Activated T-helper 9 cell treated with anti-CD3 and anti-CD28 coated beads, Interleukin-2, amount 50 U/mL, for 16 hours (primary cell): ENCODE measurements at places on chromosomes 13 and 19.

DNA sequence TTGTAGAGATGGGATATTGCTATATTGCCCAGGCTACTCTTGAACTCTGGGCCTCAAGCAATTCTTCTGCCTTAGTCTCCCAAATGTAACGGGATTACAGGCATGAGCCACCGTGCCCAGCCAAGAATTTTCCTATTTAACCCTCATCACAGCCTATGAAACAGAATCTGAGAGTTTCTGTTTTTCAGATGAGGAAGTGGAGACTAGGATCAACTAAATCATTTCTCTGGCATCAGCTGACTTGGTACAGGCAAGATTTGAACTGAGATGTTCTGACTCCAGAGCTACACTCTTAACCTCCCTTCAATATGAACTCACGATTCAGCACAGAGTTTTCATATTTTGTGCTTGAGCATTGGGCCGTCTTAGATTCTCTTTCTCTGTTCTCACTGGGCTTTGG, 8.1 kb downstream of the ZNF460 start:
- no peak for DNase-seq

DNA sequence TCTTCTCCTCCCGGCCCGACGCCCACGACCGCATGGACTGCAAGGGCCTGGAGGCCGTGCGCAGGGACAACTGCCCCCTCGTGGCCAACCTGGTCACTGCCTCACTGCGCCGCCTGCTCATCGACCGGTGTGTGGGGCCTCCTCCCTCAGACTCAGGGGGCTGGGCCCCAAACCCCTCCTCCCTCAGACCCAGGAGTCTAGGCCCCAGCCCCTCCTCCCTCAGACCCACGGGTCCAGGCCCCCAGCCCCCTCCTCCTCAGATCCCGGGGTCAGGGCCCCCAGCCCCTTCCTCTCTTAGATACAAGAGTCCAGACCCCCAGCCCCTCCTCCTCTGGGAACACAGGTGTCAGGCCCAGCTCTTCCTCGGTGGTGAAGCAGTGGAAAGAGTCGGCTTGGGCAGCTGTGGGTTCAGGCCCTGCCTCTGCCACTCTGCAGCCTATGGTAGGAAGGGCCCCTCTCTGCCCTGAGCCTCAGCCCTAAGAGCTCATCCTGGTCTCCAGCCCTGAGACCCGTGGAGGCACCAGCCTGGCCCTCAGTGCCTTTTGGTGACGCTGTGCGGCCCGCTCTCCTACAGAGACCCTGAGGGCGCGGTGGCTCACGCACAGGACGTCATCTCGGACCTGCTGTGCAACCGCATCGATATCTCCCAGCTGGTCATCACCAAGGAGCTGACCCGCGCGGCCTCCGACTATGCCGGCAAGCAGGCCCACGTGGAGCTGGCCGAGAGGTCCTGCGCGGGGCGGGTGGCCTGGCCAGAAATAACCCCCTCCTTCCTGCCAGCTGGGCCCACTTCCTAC, 3.7 kb upstream of the SPIB start:
- DNase-seq = peak; percentile 68

DNA sequence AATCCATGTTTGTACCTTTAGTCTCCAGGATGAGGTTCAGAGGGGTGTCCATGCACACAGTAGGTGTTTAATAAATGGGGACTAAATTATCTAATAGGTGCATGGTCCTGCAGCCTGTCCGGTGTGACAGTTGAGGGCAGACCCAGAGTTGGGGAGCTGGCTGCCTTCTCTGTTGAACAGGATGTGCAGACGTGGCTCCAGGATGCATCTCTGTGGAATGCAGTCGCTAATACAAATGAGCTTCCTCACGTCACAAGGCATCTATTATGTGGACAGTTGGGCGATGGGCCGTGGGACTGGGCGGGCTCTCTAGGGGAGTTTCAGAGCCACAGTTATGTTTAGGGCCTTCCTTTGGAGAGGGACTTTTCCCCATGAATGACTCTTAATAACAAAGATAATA, 71.0 kb downstream of the SIPA1L3 start:
- no peak for DNase-seq

- DNase-seq = no peak
These were observed 128.4 kb downstream of the CDK8 start for GRCh38 chr13:26382366-26382765.

DNA sequence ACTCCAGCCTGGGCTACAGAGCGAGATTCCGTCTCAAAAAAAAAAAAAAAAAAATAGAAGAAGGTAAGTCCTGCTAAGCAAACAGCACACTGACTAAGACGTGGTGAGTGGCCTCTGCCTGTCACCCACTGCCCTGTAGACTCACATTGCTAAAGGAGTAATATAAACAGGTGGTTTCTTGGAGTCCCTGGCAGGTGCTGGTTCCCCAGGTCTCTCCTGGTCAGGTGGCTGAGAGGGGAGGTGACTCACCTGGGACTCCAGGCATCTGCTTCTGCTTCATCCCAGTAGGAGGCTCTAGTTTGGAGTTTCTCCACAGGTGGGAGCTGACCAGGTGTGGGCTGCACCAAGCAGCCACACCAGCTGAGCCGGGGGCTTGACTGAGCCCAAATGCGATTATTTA, at the start of gene OR10H1:
OR10H1 (minus strand) TSS at position 359 of the 400 bp plus-strand sequence. CDS start 7,627 bp downstream, outside the sequence.
- no peak for DNase-seq

GRCh38 chr13:95642028-95642621, 2.4 kb downstream of the DZIP1 start:
- DNase-seq = no peak

DNA sequence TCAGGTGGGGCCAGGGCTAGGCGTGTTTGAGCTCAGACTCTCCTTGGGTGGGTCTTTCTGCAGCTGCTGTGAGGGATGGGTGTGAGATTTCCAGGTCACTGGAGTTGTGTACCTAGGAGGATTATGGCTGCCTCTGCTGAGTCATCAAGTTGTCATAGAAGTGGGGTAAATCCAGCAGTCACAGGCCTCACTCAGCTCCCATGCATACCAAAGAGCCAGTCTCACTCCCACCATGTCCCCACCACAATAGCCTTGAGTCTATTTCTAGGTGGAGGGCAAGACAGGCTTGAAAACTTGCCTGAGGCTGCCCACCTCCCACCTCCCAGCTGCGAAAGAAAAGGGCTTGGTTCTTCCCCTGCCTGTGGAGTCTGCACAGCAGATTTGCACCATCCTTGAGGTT, 194.0 kb upstream of the PCDH17 start:
- no peak for DNase-seq

DNA sequence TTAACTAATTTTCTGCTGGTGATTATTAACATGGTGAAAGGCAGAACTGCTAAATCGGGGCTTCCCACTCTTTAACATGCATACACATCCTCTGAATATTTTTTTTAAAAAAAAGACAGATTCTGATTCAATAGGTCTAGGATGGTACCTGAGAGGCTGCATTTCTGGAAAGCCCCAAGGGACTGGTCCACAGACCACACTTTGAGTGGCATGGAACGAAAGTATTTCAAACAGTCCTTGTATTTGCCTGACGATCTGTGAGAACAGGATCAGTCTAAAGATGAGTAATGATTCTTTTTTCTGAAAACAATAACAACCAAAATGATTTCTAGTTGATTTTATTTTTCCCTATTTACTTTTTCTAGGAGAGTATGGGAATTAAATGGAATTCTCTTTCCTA, 16.7 kb upstream of the SPART start:
- no peak for DNase-seq
